ENCODE measurements at places on chromosomes 5 and 9.

DNA sequence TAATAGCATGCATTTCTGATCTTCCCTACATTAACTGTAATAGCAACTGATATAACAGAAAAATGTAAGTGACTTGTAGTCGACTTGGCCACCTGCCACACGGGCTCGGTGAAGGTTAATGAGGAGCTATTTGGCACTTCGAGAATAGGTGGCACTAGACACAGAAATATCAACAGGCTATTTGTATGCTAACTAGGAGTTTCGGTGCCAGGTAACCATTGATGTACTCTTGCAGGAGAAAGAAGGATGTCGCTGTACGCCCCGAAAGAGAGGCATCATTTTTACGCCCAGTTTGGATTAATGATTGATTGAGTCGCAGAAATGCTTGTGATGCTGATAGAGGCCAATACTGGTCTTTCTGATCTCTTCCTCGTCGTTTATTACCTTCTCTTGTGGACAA lies 516 bp upstream of the DMRT2 start:
- no peak for DNase-seq

DNA sequence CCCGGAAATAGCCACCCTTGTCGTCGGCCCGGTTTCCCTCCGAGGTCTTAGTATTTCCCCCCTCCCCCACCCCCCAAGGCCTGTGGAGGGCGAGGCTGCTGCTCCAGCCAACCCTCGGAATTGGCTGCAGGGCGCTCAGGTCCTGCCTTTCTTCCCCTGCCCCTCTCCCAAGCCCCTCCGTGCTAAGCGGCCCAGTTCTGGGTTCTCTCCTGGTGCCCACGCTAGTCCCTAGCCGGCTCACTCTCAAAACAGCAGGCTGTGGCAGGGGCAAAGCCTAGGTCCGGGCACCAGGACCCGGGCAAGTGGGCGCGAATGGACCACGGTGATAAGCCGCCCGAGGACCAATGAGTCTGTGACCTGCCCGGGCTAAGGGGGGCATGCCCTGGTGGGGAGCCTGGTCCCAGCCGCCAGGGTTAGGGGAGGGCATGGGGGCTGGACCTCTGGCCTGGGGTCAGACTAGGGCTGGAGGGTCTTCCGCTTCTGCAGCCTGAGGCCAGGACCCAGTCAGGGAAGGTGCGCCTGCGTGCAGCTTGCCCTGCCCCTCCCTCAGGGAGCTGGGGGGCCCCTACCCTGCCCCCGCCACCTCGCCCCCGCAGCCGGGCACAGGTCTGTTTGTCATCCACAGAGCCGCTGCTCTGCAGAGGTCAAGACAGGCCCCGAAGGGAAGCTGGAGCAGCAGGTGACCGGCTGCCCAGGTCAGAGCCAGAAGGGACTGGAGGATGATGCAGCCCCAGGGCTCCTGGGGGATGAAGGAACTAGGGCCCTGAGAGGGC lies 5.0 kb upstream of the IRX4 start:
- DNase-seq, result no peak

DNA sequence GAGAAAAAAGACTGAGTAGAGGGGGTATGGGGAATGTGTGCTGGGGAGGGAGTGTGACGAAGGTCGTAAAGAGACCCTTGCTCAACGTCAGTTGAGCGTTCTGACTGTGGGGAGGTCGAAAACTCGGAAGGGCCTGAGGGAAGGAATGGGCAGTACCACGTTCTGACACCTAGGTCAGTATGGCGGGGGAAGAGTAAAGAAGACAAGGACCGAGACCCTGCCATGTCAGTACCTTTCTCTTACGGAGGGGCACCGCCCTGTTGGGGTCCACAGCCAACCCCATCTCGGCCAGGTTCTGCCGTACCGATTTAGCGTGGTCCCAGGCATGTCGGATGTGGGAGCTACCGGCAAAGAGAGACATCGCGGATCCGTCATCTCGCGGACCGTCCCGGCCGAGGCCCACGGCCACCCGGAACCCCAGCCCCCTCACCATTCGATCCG lies 375 bp downstream of the NOP16 start:
- no peak for DNase-seq

DNA sequence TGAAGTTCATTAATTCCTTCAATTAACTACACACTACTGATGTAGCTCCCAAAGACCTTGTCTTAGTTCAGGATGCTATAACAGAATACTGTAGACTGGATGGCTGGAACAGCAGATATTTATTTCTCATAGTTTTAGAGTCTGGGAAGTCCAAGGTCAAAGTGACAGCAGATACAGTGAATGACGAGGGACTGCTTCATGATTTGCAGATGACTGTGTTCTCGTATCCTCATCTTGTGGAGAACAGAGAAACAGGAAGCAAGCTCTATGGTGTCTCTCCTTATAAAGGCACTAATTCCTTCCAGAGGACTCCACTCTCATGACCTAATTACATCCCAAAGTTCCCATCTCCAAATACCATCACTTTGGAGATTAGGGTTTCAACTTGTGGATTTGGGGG lies 65.6 kb upstream of the MAP1B start:
- no peak for DNase-seq

GRCh38 chr9:70439991-70440706 lies 25.7 kb upstream of the KLF9 start:
- DNase-seq, result no peak

- DNase-seq, result no peak
These were observed 47.4 kb downstream of the ADAMTS19 start for GRCh38 chr5:129507527-129507926.

GRCh38 chr5:1555011-1555807 lies 31.4 kb upstream of the LPCAT1 start:
- DNase-seq, result no peak

- DNase-seq, result no peak
These were observed 15.6 kb downstream of the FCN2 start for GRCh38 chr9:134895908-134896833.

DNA sequence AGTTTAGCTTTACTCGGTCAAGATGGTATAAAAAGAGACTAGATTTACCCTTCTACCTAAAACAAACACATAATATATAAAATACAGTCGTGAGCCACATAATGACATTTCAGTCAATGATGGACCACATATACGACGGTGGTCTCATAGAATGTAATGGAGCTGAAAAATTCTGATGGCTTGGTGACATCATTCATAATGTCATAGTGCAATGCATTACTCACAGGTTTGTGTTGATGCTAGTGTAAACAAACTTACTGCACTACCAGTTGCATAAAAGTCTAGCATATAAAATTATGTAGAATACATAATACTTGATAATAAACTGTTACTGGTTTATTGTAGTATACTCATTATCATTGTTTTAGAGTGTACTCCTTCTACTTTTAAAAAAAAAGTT lies 115.9 kb upstream of the GDNF start:
- DNase-seq, result no peak

DNA sequence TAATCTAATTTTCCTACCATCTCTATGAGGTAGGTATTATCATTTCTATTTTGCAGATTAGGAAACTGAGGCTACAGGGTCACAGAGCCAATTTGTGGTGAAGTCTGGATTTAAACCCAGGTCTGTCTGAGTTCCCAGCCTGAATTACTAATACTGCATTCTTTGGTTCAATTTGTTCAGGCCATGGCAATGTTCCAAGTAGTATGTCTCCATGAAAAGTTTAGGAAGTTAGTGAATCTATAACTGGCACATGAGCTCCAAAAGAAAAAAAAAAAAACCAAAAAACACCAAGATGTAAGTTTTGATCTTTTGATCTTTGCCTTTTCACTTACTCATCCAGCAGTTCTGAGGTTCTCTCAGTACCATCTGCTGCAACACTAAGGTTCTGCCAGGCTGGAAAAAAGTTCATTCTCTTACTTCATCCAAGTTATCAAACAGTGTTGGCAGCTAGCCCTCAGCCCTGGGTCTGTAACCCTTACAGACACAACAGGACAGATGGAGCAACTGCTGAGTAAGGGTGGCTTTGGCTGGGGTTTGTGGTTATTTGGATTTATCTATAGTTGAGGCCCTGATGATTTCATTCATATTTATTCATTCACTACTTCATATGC lies 4.4 kb upstream of the TMEM268 start:
- DNase-seq, result no peak

DNA sequence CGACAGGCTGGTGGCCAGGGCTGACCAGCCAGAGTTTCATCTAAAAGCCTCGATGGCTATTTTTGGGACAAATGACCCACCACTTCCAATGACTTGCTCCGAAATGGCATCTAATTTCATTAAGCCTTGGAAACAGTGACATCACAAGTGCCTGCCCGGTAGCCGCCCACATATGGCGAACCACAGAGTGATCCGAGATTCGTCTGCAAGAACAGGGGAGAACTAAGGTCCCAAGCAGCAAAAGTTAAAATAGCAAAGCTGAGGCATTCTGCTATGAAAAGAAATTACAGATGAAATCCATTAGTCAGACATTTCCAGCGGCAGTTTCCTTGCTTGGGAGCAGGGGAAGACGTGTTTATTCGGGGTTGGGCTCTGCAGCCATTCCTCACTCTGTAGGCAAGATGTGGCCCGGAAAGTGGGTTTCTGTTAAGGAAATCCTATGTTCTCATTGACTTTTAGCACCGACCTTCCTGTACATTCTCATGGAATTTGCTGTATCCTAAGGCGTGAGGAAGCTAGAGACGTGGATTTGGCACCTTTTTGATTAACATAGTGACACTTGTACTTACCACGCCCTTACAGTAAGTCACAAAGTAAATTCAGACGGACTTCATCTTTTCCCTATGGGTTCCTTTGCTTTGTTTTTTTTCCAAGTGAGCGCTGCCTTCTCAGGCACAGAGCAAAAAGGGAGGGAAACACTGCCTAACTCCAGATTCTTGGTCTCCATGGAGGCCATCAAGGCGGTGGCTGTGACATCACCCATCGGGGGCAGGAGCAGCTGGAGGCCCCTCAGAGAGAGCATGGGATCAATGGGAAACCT lies 45.1 kb downstream of the ERGIC1 start:
- DNase-seq, result no peak

GRCh38 chr5:89147031-89147430 lies 264.0 kb upstream of the MEF2C start:
- DNase-seq, result no peak

- no peak for DNase-seq
These were observed 245.0 kb downstream of the PSAT1 start for GRCh38 chr9:78541868-78542443.

DNA sequence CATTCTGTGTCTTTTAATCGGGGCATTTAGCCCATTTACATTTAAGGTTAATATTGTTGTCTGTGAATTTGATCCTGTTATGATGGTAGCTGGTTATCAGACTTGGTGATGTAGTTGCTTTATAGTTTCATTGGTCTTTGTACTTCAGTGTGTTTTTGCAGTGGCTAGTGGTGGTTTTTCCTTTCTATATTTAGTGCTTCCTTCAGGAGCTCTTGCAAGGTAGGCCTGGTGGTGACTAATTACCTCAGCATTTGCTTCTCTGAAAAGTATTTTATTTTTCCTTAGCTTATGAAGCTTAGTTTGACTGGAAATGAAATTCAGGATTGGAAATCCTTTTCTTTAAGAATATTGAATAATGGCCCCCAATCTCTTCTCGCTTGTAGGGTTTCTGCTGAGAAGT lies 156.9 kb downstream of the CNTLN start:
- DNase-seq, result no peak

DNA sequence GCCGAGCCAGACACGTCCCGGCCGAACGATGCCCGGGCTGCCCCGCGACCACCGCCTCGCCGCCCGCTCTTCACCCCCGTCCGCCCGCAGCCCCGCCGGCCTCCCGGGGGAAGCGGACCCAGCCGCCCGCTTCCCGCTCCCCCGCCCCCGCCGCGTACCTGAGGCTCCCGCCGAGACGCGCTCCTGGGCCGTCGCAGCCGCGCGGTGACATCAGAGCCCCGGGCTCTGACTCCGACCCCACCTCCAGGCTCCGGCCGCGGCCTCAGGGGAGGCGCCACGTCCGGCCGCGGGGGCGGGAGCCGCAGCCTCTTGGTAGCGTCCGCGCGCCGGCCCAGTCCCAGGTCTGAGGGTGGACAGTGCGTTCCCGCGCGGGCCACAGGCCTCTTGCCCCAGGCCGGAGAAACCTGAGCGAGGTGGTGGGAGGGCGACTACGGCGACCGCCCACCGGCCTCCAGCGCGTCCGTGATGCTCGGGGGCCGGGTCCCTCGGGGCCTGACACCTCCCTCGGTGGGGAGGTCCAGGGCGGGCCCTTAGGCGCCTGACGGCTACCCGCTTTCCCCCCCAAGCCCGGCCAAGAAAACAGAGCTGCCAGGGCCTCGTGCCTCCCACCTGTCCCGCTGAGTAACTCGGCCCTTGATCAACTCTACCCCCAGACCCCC lies at the start of gene SHROOM1:
TSS of gene SHROOM1 (minus strand) at position 212 of the 659 bp plus-strand sequence. CDS start 4,507 bp downstream, outside the sequence.
- no peak for DNase-seq

GRCh38 chr5:173762930-173763329 lies 125.2 kb upstream of the CPEB4 start:
- no peak for DNase-seq

DNA sequence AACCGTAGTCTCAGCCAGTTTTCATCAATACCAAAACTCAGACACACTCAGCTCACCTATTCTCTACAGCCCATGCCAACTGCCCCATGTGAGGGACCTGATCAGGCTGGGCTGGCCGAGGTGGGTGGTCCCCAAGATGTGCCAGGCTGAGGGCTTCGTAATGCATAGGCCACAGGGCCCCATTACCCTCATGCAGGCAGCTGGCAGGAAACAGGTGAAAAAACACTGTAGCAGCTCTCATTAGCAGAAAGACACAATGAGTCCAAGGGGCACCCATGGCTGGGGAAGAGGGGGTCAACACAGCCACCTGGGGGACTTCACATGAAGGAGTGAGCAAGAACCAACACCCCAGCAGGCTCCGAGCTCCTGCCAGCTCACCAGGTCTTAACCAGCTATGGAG lies 8.2 kb downstream of the IPPK start:
- no peak for DNase-seq

DNA sequence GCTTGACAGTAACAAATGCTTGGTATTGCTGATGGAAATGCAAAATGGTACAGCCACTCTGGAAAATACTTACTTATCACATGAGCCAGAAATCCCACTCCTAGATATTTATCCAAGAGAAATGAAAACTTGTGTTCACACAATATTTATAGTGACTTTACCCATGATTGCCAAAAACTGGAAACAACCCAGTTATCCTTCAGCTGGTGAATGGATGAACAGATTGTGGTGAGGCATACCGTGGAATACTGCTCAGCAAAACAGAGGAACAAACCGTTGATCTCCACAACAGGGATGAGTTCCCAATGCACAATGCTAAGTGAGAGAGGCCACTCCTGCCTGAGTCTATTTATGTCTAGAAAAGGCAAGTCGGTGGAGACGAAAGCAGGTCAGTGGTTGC lies 40.5 kb upstream of the LRRC14B start:
- DNase-seq, result no peak

GRCh38 chr9:19640014-19640413 lies 148.8 kb downstream of the SLC24A2 start:
- DNase-seq, result no peak

- DNase-seq, result no peak
These were observed 11.2 kb downstream of the ENC1 start for GRCh38 chr5:74629326-74629725.

- DNase-seq, result peak; percentile 35
These were observed 586 bp downstream of the TXN start for GRCh38 chr9:110255463-110256379.

GRCh38 chr9:12956261-12956660 lies 181.4 kb downstream of the LURAP1L start:
- DNase-seq, result no peak

GRCh38 chr9:107422189-107423185 lies 67.1 kb downstream of the KLF4 start:
- no peak for DNase-seq
